ENCODE measurements at places on chromosomes 13 and 19.

- no peak for DNase-seq
Measured at GRCh38 chr13:39540929-39541605, 61.9 kb downstream of the LHFPL6 start.

- DNase-seq, result no peak
Measured at GRCh38 chr13:96850538-96851145, 143.6 kb downstream of the OXGR1 start.

GRCh38 chr19:14577264-14577663 lies 5.4 kb upstream of the NDUFB7 start:
- no peak for DNase-seq

- DNase-seq, result no peak
Measured at GRCh38 chr13:89627996-89628395, 1719.5 kb upstream of the MIR17HG start.

- DNase-seq, result no peak
Measured at GRCh38 chr13:49498206-49498605, 2.5 kb downstream of the PHF11 start.

- DNase-seq, result no peak
Measured at GRCh38 chr13:25447396-25447795, 75.6 kb downstream of the ATP8A2 start.

- no peak for DNase-seq
Measured at GRCh38 chr19:42850981-42851717, 28.4 kb downstream of the PSG1 start.

GRCh38 chr19:58009666-58010301 lies 7.2 kb upstream of the ZNF606 start:
- DNase-seq, result peak; percentile 43

- no peak for DNase-seq
Measured at GRCh38 chr13:50419896-50420295, 404.7 kb downstream of the KCNRG start.

DNA sequence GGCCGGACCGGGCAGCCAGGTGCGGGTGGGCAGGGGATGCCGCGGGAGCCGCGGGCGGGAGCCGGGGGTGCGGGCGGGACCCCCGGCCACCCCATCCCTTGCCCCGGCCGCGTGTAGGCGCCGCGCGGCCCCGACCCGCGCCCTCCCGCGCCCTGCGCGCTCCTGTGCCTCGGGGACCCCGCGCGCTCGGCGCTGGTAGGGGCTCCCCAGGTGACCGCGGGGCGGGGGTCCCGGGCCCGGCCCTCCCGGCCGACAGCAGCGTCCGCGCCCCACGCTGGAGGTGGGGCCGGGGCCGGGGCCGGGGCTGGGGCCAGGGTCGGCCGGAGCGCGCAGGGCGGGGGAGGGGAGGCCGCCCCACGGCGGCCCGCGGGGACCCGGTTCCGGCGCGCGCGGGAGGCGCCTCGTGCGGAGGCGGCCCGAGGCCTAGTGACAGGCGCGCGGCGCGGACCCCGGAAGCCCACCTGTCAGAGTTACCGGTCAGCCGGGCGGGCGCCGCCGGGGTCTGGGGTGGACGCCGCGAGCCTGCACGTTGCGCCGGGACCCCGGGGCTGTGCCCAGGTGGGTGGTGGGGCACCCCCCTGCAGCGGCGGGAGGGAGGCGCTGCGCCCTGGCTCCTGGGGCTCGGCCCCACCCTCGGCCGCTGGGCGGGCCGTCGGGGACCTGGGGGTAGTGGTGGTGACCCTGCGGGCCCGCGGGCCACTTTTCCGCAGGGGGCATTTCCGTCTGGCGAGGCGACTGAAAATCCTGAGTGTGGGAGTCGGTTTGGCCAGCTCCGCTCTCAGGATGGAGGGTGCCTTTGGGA lies 518 bp downstream of the TFDP1 start:
- peak; percentile 65 for DNase-seq

DNA sequence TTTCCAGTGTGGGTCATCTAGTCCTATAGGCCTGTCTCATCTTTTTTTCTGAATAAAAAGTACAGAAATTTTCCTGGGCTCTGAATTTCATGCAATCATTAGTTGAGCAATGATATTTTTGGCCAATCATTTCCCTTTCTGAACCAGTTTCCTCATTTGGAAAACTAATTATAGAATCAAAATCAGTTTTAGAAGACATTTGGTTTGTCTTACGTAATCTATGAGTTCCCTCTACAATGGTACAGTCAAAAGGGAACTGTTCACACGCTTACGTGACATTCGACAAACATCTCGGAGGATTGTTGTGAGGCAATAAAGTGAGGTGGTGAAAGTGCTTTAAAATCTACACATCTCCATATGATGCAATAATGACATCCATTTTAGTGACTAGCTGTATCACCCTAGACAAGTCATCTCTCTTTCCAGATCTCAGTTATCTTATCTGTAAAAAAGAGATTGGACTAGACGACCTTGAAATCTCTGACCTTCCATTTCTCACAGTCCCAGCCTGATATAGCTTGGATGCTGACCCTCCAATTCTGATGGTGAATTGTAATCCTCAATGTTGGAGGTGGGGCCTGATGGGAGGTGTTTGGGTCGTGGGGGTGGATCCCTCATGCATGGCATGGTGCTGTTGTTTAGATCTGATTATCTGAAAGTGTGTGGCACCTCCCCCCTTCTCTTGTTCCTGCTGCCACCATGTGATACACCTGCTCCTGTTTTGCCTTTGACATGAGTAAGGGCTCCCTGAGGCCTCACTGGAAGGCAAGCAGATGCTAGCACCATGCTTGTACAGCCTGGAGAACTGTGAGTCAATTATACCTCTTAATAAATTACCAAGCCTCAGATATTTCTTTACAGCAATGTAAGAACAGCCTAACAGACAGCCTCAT lies 26.7 kb downstream of the FLT1 start:
- DNase-seq, result no peak

- DNase-seq, result peak; percentile 54
Measured at GRCh38 chr13:85261757-85262346, 537.4 kb downstream of the SLITRK6 start.

GRCh38 chr13:108595436-108596274 lies 33.8 kb upstream of the MYO16 start:
- DNase-seq, result no peak

DNA sequence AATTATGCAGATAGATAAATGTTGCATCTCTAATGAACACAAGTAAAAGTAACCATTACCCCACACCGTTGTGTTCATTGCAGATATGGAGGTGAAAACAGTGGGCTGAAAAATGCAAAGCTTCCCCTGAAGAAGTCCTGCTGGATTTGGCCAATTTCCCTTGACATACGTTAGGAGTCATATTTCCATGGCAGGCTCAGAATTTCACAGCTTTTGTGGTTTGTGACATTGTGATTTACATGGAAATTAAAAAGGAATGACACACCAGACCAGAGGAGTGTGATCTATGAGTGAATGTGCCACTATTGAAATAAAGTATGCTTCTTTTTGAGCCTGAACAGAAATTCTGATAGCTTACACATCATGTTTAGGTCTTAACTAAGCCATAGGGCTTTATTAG lies 221.1 kb upstream of the TMTC4 start:
- DNase-seq, result no peak

- peak; percentile 58 for DNase-seq
Measured at GRCh38 chr19:41821003-41821735, 23.3 kb downstream of the LYPD4 start.

DNA sequence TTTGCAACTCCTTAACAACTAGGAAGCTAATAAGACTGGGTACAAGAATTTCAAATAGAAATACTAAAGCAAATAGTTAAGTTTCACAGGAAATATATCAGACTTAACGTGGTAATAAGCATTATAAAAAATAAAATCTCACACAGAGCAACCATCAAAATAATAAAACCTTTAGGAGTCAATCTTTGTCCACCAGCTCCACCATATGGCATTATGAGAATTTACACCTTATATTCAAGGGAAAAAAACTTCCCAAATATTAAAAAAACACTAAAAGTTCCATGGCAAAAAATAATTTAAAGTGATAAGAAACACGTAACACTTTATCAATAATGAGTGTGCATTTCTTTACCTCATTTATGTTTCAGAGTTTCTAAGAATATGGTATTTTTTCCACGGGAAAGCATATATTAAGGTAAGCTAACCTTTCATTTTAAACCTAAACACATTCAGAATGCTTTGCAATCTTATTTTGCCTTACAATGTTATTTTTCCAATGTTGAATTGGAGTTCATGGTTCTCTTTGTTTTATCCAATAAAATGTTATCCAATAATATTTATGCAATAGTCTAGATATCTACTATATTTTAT lies 423.2 kb upstream of the SGCG start:
- peak; percentile 45 for DNase-seq

DNA sequence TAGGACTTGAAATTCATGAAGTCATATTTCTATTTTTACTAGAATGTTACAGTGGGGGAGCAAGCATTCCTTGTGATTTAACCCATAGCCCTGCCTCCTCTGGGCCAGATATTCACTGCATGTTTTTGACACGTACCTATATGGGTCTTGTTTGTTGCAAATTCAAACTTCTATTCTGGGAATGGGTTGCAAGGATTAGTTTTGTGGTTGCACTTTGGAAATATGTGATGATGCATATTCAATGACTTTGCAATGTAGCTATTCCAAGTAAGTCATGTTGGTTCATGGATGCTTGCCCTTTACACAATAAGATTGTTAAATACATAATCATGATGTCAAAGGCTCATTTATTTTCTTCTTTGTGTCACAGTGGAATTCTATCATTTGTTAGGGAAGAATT lies 440.8 kb downstream of the TDRD3 start:
- DNase-seq, result no peak

GRCh38 chr13:57858376-57858775 lies 226.8 kb downstream of the PCDH17 start:
- DNase-seq, result no peak

- DNase-seq, result no peak
Measured at GRCh38 chr13:28623782-28624706, 34.9 kb upstream of the POMP start.

- no peak for DNase-seq
Measured at GRCh38 chr13:40186626-40187323, 479.7 kb downstream of the FOXO1 start.

GRCh38 chr13:102401766-102402165 lies at the start of gene FGF14:
FGF14 (minus strand) TSS chr13:102402048.
- DNase-seq, result no peak

DNA sequence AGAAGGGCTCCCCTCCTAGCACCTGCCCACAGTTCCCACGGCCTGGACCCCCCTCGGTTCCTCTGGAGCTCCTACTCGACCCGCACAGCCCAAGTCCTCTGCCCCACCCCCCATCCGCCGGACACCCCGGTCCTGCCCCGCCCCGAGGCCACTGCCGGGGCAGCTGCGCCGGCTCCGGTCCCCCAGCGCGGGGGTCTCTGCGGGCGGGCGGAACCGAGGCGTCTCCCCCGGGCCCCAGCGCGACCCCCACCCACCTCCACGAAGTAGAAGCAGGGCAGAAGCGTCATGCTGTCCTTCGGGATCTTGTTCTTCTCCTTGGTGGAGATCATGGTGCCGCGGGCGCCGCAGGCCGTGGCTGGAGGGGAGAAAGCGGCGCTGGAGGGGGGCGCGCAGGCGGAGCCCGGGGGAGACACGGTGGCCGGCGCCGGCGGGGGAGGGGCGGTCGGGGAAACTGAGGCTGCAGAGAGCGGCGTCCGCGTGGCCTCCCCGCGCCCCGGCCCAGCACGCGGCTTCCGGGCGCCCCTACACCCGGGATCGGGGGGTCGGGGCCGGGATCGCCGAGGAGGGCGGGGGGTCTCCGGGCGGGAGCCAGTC lies 427 bp downstream of the PLPPR3 start:
- no peak for DNase-seq

DNA sequence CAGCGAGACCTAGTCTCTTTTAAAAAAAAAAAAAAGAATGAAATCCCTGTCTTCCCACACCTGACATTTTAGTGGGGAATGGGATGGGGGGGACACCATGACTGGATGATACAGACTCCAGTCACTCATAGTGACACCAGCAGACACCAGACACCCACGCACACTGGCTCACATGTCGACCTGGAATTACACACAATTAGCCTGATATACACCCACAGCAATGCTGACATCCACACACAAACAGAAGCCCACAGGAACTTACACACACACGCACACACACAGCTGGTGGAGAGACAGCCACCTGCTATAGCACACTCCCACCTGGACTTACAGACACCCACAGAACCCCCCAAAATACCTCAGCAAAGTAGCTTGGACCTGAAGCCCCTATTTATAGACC lies 8.3 kb upstream of the NANOS3 start:
- DNase-seq, result no peak

DNA sequence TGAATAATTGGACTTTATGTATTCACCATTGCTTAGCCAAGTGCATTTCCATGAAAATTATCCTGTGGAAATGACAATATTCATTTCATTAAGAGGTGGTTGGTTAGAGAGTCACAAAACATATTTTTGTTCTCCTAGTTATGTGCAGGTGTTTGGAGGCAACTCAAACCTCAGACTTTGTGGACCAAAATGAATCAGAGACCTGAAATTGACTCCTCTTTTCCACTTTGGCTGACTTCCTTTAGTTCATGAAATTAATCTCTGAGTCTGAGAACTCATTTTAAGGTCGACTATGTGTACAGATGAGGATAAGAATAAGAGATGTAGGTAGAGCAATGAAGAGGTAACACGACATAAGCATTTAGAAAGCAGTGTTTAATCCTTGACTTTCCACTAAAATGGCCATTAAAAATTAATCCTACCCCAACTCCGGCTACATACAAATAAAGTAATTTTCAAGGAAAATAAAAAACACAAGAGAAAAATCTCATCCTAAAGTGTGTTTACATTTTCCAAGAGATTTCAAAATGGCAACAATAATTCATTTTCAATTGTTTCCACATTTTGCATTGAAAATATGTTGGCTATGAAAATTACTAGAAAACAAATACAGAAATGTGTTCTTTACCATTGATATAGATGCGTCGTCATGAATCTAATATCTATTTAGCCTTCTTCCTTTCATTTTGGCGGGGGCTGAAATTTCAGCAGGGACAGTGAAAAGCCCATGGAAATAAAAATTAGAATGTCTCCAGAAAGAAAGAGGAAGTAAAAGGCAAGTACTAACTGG lies 185.4 kb upstream of the CSNK1A1L start:
- no peak for DNase-seq
